H54 (cell line): ENCODE measurements at places on chromosomes 3 and 15.

GRCh38 chr3:149581248-149581647 lies 76.6 kb downstream of the WWTR1 start:
- no peak for DNase-seq

DNA sequence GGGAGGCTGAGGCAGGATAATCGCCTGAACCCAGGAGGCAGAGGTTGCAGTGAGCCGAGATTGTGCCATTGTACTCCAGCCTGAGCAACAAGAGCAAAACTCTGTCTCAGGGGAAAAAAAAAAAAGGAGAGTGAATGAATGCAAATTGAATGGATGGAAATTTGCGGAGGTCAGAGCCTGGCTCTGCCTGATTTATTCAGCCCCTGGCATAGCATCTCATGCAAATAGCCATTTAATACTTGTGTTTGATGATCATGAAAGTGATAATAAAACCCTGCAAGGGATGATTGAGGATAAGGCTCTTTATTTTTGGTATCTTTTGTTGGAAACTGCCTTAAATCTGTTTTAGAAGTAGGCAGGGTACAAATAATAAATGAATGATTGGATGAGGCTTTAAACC lies 133.0 kb upstream of the SEMA6D start:
- DNase-seq = no peak

- no peak for DNase-seq
Measured at GRCh38 chr3:81713031-81713430, 48.4 kb downstream of the GBE1 start.

DNA sequence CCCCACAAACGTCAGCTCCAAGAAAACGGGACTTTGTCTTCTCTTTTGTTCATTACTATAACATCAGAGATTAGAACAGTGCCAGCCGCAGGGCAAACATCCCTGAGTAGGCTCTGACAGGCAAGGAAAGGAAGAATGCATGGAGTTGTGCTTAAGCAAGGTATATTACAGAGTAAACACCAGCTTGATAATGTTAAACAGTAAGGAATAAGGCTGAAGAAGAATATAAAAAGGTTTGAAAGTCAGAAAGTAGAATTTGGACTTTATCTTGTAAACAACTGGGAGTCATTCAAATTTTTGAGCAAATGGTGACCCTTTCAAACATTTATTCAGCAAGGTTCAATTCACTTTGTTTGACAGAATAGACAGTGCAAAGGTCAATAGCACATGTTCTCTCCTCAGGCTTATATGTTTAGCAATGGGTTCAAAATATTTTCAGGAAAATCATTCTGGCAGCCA lies 11.0 kb downstream of the GABPB1 start:
- DNase-seq = no peak

DNA sequence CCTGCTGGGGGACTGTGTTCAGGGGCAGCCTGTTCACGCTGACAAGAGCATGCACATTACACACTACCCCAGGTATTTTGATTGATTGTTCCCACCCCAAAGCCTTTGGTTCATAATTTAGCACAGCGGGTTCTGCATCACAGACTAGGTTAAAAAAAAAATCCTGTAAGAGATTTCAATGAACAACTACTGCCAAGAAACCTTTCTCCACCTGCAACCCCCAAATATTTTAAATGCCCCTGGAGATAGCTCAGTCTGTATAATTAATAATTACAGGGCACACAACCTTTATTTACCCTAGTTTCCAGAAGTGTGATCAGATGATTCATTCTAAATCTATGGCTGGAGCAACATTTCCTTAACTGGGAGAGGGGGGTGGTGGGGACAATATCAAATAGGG lies 87.6 kb downstream of the NR2F2 start:
- no peak for DNase-seq
